ENCODE measurements at places on chromosomes 16 and 17.

GRCh38 chr17:29154516-29155226 lies 25.5 kb downstream of the MYO18A start:
- DNase-seq: no peak

GRCh38 chr17:36697903-36698530 lies 96.6 kb downstream of the MRM1 start:
- DNase-seq: no peak

DNA sequence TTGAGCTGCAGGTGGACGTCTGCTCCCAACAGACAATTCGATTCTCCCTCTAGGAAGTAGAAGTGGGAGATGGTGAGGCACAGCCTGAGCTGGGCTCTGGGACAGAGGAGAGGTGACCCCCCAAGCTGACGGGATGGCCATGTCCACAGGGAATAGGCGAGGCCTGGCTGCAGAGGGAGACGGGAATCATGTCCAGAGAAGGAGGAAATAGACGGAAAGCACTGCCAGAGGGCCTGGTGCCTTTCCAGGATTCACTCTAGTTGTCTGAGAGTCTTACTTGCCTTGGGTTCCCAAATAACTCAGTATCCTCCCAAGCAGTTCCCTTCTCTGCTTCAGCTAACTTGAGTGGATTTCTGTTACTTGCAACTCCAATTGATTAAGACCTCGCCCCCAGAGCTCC lies 4.3 kb upstream of the CRISPLD2 start:
- DNase-seq: no peak

DNA sequence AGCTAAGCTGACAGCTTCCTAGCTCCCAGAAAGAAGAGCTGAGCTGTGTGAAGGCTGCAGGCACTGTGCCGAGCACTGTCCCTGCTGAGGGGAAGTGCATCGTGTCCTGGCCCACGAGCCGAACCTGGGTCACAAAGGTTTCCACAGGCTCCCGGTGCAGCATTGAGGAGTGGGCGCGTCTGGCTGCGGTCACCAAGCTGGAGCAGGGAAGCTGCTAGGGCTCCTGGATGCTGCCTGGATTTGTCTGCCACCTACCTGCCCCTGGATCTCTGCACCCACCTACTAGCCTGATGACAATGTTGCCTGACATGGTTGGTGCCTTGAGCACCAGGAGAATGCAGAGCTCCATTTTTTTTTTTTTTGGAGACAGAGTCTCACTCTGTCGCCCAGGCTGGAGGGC lies 6.5 kb upstream of the SRRM2 start:
- DNase-seq: no peak

DNA sequence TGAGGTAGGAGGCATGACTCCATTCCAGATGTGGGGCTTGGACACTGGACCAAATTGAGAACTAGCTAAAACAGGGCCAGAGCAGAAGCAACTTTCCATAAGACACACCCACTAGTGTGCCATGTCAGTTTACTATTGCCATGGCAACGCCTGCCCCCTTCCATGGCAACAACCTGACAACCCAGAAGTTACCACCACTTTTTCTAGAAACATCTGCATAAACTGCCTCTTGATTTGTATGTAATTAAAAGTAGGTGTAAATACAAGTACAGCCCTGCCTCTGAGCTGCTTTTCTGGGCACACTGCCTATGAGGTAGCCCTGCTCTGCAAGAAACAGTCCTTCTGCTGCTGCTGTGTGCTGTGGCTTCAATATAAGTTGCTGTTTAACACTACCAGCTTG lies 19.5 kb upstream of the SCNN1B start:
- DNase-seq: no peak

DNA sequence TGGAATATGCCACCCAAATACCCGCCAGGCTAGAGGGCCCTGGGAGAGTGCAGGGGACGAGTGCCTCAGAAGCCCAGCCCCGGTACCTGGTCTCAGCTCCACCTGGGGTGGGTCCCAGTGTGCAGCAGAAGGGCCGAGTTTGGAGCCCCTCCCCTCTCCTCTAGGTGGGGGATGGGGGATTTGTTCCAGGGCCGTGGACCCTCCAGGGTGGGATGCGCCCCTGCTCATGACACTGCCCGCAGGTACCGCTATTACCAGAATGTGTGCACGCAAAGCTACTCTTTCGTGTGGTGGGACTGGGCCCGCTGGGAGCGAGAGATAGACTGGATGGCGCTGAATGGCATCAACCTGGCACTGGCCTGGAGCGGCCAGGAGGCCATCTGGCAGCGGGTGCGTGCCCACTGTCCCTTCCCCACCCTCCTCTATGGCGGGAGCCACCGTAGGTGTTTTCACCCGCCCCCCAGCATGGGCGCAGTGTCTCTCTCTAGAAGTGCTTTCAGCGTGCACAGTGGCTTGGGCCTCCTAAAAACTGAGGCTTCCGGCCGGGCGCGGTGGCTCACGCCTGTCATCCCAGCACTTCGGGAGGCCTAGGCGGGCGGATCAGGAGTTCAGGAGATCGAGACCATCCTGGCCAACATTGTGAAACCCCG lies 1.2 kb downstream of the NAGLU start:
- no peak for DNase-seq

GRCh38 chr16:77663711-77664110 lies 58.6 kb upstream of the NUDT7 start:
- no peak for DNase-seq

DNA sequence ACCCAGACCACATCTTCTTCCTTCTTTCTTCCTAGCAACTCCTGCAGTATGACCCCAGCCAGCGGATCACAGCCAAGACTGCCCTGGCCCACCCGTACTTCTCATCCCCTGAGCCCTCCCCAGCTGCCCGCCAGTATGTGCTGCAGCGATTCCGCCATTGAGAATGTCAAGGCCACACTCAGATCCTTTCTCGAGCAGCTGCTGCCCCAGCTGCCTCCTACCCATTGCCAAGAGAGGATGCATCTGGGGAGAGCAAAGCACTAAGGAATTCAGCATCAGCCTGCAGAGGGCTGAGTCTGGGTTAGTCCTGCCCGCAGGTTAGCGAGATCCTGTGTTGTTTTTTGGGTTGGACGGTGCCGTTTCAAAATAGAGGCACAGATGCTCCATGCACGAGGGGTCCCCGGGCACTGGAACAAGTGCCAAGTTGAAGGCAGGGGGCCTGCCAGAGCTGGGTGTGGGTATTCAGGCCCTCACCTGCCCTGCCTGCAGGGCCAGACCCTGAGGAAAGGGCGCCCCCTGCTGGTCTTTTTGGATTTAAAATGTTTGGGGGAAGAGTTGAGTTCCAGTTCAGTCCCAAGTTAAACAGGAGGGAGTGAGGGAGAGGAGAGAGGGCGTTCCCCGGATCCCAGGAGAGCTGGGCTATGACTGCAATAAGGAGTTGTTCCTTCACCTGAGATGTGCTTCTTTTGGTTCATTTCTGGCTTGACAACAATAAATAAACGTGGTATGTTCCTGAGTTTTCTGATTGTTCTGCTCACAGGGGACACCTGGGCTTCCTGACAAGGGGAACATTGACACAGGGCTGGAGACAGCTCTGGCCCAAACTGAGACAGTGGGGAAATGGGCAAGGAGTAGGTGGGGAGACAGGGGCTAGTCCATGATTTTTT lies 4.9 kb downstream of the CDK3 start:
- DNase-seq: peak; percentile 63

GRCh38 chr16:88635671-88636319 lies 2.6 kb upstream of the IL17C start:
- DNase-seq: no peak

GRCh38 chr16:53043986-53044601 lies 8.6 kb downstream of the CHD9NB start:
- no peak for DNase-seq

DNA sequence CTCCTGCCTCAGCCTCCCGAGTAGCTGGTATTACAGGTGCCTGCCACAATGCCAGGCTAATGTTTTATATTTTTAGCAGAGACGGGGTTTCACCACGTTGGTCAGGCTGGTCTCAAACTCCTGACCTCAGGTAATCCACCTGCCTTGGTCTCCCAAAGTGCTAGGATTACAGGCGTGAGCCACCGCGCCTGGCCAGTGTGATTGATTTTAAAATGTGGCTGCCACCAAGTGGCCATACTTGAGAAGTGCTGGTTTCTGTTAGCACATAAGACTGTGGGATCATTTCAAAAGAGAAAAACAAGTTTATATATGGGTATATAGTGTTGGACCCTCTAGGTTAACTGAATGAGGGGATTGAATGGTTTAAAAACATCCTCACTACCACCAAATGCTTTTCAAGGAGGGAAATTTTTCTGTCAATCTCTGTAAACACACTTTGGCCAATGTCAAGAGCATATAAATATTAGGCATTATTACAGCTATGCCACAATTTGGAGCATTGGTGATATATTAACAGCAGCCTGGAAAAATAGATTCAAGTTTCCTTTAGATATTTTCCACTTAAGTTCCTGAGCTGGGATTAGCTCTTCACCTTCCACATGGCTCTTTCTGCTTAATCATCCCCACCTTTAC lies 13.5 kb upstream of the DHRS13 start:
- DNase-seq: no peak

DNA sequence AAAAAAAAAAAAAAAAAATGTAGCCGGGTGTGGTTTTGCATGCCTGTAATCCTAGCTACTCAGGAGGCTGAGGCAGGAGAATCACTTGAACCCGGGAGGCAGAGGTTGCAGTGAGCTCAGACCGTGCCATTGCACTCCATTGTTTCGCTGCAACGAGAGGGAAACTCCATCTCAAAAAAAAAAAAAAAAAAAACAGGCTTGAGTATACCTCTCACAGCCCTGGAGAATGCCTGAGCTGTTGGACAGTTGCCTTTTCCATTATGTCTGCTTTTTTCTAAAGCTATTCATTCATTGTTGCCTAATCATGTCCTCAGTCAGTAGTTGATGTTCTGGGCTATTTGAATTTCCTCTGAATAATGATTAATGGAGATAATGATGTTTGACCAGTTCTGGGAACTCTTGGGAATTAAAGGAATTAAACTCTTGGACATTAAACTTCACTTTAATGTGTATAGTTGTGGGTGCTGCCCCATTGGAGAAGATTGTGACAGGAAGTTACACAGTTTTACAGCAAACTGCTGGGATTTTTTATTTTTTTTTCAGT lies 11.8 kb downstream of the HMOX2 start:
- no peak for DNase-seq

- DNase-seq: no peak
Measured at GRCh38 chr16:85312642-85313525, 200.6 kb upstream of the CIBAR2 start.

- no peak for DNase-seq
Measured at GRCh38 chr17:43309505-43310332, 75.9 kb upstream of the RNU2-1 start.

GRCh38 chr16:1102921-1103635 lies 7.0 kb upstream of the C1QTNF8 start:
- DNase-seq: peak; percentile 61

GRCh38 chr17:3946711-3947235 lies 17.5 kb downstream of the ATP2A3 start:
- DNase-seq: no peak

DNA sequence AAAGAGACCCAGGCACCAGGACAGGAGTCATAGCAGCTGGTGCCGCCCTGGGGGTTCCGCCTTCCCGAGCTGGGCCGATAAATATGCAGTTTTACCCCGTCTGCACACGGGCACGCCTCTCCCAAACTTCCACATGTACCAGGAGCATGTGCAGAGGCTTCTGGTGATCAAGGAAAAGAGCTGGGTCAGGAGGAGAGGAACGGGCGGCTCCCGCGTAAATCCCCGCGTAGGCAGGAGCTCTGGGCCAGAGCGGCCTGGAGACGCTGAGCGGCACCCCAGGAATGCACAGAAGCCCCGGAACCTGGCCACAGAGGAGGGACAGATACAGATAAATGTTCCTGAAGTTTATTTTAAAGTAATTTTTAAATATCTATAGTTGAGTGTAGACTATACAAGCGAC lies 46.6 kb upstream of the METRNL start:
- no peak for DNase-seq

DNA sequence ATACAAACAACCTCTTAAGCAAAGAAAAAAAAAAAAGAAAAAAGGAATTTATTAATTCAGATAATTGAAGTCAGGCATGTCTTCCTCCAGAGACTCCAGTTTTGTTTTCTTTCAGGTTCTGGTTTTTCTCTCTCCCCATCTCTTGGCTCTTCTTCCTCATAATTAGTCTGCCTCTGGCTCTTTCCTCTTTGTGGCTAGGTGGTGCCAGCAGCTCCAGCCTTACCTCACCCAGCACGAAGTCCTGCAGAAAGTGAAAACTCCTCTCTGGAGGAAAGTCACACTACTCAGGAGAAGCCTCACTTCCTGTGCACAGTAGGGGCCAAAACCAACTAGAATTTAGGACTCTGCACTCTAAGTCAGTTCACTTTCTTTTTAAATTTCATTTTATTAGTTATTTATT lies 10.3 kb upstream of the NFAT5 start:
- DNase-seq: no peak

DNA sequence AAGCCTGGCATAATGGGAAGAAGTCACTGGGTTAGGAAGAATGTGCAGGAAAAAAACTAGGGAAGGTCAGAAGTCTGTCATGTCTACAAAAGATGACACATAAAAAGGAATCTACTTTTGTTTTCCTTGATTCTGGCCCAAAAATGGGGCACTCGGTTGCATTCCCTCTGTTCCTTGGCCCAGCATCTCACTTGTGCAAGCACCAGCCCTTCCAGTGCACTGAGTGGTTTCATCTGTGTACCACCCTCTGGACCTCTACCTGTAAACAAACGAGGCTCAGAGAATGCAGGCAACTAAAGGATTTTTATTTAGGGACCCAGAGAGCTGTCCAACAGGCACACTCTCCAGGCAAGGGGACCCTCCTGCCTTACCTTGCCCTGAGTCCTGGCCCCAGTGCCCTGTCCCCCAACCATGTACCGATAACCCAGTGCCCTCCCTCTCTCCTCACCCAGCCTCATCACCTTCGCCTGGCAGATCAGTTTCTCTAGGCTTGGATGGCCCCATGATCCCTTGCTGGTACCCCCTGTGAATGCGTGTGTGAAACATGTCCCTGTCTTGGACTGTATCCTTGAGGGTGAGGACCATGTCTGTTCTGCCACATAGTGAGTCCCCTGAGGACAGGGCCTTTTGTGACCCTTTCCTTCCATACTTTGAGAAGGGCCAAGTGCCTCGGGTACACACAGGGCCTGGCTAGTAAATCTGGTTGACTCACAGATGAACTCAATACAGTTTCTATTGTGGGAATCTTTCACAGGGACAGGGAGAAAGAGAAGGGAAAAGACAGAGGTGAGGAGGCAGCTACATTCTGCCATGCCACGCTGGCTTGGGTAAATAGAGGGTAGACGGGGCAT lies 13.3 kb downstream of the NXPH3 start:
- DNase-seq: no peak

DNA sequence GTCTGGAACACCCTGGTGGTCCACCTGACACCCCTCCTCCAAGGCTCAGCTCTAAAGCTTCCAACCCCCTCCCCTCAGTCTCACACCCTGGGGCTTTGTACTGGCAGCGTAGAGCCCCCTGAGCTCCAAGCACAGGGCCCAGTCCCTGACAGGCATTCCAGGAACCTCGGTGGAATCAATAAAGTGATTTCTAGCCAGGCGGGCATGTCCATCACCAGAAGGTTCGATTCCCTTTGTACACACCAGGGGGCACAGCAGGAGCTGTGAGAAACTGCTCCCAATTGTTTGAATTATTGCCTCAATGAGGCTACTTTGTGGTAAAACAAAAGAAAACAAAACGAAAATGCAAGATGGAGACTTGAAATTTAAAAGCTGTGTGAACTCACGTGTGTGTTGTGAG lies 51.8 kb downstream of the SMPD3 start:
- DNase-seq: peak; percentile 17

- no peak for DNase-seq
Measured at GRCh38 chr16:51244887-51245657, 94.0 kb upstream of the SALL1 start.

GRCh38 chr17:7703584-7704479 lies 1.2 kb upstream of the EFNB3 start:
- no peak for DNase-seq
